Hematopoietic multipotent progenitor cell treated with erythropoietin and hydrocortisone succinate and interleukin-3 and kit ligand, for 15 days (in vitro differentiated cells): ENCODE measurements at places on chromosomes 4 and X.

- DNase-seq = peak; percentile 1
These were observed 81.4 kb upstream of the WDR1 start for GRCh38 chr4:10197952-10198351.

GRCh38 chr4:8181119-8181518, 18.0 kb upstream of the SH3TC1 start:
- no peak for DNase-seq

GRCh38 chr4:113411496-113411938, 350.0 kb downstream of the CAMK2D start:
- DNase-seq = no peak

DNA sequence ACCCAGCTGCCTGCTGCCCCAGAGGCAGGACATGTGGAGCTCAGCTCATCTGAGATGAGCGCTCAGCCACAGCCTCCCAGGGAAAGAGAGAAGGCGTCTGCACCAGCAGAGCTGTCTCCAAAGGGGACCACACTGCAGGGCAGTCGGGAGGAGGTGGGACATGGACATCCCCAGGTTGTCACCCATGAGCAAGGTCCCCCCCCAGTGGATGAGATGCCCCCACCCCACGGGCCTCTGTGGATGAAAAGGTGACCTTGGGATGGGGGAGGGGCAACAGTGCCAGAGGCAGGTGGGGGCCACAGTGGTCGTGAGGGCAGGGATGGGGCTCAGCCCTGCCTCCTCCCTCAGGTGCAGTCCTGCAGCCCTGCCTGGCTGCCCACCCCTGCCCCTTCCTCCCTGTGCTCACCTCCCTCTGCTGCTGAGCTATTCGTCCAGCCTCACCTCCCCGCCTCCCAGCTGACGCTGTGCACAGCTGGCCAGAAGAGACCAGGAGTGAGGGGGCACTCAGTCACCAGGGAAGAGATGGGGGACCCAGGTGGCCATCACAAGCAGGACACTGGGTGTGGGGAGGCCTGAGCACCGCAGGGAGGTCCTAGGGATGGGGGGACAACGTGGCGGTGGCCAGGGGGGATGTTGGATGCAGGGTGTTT, 9.3 kb downstream of the NKX1-1 start:
- DNase-seq = no peak
